Thoracic aorta (tissue), 2 donors: ENCODE measurements at places on chromosomes 3 and 15.

DNA sequence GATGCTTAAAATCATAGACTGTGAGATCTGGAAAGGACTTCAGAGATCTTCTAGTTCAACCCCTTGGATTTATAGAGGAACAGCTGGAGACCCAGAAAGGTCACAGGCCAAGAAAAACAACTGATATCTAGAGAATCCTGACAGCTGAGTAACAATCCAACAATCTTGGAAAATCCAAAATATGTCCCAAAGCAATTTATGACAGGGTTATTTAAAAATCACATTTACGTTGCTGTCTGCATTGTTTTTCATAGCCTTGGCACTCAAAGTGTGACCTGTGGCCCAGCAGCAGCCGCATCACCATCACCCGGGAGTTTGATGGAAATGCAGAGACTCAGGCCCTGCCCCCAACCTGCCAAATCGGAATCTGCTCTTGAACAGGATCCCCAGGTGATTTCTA lies 78.8 kb downstream of the FBN1 start:
- DNase-seq = no peak

DNA sequence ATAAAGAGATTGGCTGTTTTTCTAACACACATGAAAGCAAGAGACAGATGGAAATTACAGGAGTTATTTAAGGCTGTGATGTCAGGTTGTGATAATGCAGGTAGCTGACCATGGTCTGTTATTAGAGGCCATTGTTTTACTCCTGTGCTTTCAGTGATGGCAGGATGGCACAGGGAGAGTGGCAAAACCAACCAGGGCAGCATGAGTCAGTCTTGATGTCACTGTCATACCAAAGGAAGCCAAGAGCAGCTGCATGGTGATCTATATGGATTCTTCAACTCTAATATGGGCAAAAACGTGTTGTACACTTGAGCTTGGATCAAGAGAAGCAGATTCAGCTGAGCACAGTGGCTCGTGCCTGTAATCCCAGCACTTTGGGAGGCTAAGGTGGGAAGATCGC lies 91.8 kb upstream of the LMOD3 start:
- DNase-seq = no peak

GRCh38 chr3:46664188-46664970 lies 29.1 kb downstream of the ALS2CL start:
- DNase-seq = no peak

- DNase-seq = no peak
These were observed 14.6 kb upstream of the FGD5 start for GRCh38 chr3:14803981-14804834.

DNA sequence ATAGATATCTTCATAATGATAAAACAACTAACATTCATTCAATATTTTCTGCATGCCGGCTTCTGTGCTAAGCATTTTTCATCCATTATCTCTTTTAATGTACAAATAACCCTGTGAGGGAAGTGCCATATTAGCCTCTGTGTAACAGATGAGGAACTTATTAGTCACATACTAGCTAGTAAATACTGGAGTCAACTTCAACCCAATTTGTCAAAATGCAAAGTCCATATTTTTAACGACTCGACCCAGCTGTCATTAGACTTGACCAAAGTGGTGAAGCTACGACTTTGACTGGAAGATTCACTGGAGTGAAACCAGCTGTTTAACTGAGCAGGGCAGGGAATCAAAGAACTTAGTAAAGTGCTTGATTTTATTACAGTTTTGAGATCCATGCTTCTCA lies 41.6 kb downstream of the PARP15 start:
- no peak for DNase-seq

- DNase-seq = no peak
These were observed 6.3 kb downstream of the TMEM43 start for GRCh38 chr3:14131134-14131533.

DNA sequence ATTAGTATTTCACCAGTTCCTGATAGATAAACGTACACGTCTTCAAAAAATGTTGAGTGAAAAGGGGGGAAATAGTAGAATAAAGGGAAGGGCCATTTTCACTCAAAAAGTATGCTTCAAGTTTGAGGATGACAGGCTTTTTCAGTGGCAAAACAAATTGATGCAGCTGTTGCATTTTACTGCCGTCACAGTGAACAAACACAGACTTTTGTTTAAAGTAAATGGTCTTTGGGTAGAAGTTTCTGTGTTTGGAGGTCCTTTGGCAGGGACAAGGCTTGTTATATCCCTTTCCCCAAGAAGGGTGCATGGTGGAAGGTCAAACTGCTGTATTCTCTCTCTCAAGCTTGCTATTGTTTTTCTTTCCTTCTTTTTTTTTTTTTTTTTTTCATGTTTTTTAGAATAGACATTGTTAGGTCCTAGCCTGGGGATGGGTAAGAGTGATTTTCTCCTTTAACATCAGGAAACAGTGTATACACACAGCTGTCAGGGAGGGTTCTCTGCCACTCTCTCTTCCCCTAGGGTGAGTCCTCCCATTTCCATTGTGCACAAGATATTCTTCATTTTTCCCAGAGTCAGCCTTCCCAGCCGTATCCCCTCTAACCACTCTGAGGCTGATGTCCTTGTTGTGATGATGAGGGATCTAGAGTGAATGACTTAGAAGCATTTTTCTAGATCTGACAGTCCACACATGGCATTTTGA lies 6.6 kb upstream of the SUCNR1 start:
- DNase-seq = no peak

GRCh38 chr15:27897481-27897880 lies 201.6 kb downstream of the OCA2 start:
- no peak for DNase-seq

DNA sequence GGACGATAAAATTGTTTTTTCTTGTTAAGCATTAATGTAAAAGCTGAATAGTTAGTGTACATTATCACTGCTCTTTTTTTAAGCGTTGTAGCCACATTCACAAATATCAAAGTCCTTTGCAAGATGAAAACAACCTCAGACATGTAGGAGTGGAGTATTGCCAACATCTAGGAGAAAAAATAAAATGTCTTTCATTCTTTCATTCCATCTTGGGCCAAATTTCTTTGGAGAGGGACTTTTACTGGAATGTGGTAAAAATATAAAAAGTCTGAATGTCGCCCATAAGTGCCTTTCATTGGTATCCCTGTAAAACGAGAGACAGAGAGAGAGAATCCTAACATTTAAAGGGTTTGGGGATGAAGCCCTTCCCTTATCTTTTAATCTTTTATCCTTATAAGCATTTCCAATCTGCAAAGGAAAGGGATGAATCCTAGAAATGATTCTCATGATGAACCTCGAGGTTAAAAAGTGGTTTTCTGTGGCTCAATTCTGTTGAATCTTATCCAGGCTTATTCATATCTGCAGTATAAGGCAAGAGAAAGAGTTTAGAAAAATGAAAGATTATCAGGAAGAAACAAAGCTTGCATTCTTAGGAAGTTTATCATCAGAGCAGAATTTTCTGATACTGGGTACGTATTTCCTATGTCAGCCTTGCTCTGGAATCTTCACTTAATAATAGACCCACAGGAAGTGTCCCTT lies 1031.7 kb downstream of the MCTP2 start:
- DNase-seq = no peak

GRCh38 chr3:120838441-120839091 lies 69.4 kb upstream of the STXBP5L start:
- no peak for DNase-seq

DNA sequence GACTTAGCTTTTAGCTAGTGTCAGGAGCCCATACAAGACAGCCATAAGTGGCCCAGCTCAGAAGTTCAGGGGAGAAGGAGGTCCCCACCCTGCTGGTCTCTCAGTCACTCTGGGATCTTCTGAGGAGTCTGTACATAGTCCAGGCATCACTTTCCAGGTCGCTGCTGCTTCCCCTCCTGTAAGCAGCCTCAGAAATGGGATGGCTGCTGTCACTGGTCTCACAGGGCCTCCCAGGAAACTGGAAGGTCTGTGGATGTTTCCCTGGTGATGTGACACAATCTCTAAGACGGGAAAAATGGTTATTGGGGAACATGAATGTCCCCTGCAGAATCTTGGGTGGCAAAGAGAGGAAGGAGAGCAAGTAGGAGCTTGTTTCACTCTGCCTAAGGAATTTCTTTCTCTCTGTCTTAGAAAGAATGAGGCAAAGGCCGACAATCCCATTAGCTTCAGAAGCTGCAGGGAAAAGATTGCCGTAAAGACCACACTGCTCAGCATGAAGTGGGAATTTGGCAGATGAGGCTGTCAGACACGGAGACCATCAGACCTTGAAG lies 43.2 kb upstream of the TNFAIP8L3 start:
- no peak for DNase-seq

DNA sequence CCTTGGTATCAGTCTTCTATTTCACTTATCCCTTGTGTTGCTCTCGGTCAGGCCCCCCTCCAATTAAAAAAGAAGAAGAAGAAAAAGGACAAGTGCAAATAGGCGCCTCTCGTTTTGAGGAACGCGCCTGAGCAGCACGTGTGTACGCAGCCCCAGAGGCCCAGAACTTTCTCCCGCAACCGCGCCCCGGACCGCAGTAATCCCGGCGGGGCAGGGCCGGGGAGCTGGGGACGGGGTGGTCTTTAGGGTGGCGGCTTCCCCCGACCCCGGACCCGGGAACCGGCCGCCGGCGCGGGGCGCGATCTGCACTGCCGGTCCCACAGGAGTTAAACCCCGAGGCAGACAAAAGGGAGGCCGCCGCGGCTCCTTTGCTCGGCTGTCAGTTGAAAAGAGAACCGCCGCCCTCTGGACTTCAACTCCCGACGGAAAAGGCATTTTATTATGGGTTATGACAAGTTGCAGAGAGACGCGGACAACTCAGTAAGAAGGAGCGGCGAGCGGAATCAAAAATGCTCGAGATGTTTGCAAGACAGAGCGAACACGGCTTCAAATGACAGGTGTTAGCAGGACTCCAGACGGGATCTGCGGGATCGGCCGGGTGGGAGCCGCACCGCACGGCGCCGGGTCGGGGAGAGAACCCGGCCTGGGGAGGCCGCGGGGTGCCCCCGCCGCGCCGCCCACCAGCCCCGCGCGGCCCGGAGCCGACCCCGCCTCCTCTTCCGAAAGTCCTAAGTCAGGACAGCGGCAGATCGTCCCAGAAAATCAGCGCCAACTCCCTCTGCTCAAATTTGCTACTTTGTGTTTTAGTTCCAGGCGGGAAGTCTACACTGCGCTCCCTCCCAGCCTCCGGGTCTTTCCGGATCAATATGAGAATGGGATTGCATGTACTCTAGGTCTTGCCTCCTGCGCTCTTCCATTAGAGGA lies 79.0 kb downstream of the NR2F2 start:
- DNase-seq = no peak

- DNase-seq = no peak
These were observed 223.1 kb downstream of the RPLP1 start for GRCh38 chr15:69675731-69676130.

- DNase-seq = no peak
These were observed 314.1 kb upstream of the LRRC3B start for GRCh38 chr3:26308454-26308853.

GRCh38 chr15:89836267-89837133 lies 21.8 kb upstream of the ANPEP start:
- no peak for DNase-seq
